ENCODE measurements at places on chromosomes 2 and 18.

DNA sequence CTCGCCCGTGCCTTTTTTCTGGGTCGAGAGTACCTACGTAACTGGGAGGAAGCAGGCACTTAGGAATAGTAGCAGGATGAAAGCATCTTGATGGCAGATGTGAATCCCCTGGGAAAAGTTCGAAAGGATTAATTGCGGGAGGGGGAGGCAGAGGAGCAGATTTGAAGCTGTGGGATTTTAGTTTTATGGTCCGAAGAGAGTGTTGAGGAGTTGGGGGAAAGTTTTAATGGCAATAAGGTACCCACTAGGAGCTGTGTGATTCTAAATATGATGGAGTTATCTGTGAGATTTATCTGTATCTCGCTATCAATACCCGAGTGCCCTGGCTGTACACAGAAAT, 1.1 kb downstream of the AGFG1 start:
- DNase-seq = peak; percentile 10

DNA sequence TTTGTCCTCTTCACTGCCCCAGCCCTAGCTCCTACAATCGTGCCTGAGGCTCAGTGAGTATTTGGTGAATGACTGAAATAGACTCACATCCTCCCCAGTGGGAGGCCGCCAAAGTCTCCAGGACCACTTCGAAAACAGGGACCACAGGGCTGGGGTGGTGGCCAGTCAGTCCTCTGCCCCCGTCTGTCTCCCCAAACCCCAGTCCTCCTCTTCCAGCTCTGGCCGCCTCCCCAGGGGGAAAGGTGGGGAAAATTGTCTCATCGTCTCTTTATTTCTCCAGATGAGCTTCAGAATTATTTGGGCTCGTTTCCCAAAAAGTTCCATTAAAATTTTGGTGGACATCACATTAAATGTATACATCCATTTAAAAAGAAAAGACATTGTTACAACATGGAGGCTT, 43.5 kb downstream of the NPPC start:
- DNase-seq = no peak

- DNase-seq = no peak
These were observed 38.3 kb upstream of the IL1R1 start for GRCh38 chr2:102103992-102104871.

DNA sequence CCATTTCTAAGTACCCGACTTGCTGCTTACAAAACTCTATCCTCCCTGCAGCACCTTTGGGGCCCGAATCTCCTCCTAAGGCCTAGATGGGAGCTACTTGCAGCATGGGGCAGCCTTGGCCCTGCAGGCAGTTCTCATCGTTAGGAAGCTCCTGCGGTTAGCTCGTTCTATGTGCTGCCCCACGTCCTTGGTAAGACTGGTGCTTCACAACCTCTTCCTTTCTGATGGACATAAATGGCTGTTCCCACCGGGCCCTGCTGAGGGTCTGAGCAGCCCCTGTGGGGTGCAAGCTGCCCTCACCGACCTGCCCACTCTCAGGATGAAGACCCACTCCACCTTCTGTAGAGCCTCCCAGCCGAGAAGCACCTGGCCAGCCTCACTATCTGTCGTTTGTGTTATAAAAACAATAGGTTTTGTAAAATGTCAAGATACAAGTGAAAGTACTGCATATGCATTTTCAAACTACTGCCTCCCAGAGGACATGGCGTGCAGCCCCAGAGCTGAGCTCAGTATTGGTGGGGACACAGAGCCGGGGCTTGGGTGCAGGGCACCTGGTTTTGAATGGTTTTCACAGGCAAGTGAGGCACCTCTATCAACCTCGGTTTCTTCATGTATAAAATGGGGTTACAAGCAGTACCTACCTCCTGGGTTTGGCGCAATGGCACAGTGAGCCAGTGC, 19.4 kb downstream of the OTOF start:
- DNase-seq = no peak

DNA sequence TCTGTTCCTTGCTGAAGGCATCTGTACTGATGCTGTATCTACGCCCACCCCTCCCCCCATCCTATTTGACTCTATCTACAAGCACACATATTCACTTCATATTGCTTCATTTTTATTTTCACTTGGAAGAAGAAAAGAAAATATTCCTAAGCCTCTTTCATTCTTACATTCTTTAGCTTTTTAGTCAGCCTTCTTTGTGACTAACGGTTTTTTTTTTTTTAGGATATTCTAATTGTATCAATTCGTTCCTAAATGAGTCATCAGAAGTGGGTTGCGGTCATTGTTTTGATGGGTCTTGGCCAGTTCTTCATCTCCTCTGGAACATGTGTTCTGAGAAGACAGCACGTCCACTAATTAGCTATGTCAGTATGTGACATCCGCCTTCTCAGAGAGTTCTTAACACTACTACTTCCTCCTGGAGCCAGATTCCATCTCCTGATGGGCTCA, 88.7 kb downstream of the MYO1B start:
- DNase-seq = no peak

GRCh38 chr2:86788881-86789686, 1.6 kb downstream of the CD8A start:
- no peak for DNase-seq

DNA sequence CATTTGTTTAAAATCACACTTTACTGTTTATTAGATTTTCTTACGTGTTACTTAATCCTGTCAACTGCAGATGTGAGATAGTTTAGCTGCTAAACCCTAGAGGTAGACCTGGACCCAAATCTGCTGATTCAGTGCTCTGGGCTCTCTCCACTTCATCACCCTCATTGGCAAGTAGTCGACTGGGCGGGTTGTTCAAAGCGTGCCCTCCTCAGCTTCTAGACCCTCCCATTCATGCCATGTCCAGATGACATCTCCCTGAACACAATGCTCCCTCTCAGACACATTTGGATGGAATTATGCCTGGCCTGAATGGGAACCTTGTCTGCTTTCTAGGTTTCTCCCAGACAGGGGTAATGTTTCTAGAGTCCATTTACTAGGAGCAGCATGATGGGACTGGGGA, 43.7 kb downstream of the RPIA start:
- DNase-seq = no peak

All from NCI-H1092 treated with DMSO at 0.1 percent for 48 hours (cell line).